A549 treated with Mapracorat at 1 μM for 4 hours (cell line): ENCODE measurements at places on chromosomes 7 and 10. TPM values are rescaled to one million over a fixed set of nuclear protein-coding genes. Genes with fewer than 3 reads are reported as not detected.

The PIP gene
- 0.36 to 0.48 TPM (median 0.36 TPM) in 3 of 5 replicates, not detected in the others for total RNA-seq

The SLC26A3 gene
- total RNA-seq: not detected in 5 replicates

The AKR1E2 gene
- 4.9 to 8.0 TPM (median 5.6 TPM) in 5 replicates for total RNA-seq

The GNAT3 gene
- total RNA-seq: not detected in 5 replicates

The ZNF746 gene
- total RNA-seq: 14.9 to 20.6 TPM (median 20.2 TPM) in 5 replicates
